Liver (tissue), 10 donors: ENCODE measurements at places on chromosomes 1 and 21. TPM values are rescaled to one million over a fixed set of nuclear protein-coding genes. Genes with fewer than 3 reads are reported as not detected.

Gene GJA4
- 10.6 TPM for total RNA-seq

Gene IL19
- not detected for total RNA-seq

Gene BRINP2
- total RNA-seq, result 0.75 TPM

Gene FAM3B
- 5.4 TPM for total RNA-seq

Gene ADAMTS4
- 0.28 TPM for total RNA-seq

Gene GFI1
- 3.9 TPM for total RNA-seq

Gene TMEM125
- total RNA-seq, result 1.0 TPM

Gene ATF6
- 16.5 TPM for total RNA-seq

Gene C4BPB
- total RNA-seq, result 460 TPM

Gene RGS2
- 4.9 TPM for total RNA-seq

Gene KCNJ9
- not detected for total RNA-seq

Gene TRIM46
- total RNA-seq, result 0.17 TPM

Gene OR14K1
- total RNA-seq, result not detected
